H1 (cell line): ENCODE measurements at places on chromosomes 4 and X.

GRCh38 chrX:67619253-67619652 lies 75.4 kb downstream of the AR start:
- no peak for DNase-seq

GRCh38 chr4:125836597-125837195 lies 521.9 kb downstream of the FAT4 start:
- DNase-seq = no peak

GRCh38 chrX:153886915-153887314 lies 942 bp upstream of the L1CAM start:
- DNase-seq = no peak

- DNase-seq = no peak
Observed at GRCh38 chrX:136076942-136077341, 70.4 kb upstream of the FHL1 start.

- DNase-seq = no peak
Observed at GRCh38 chrX:147646949-147647723, 264.6 kb upstream of the FMR1 start.

GRCh38 chr4:36054694-36055422 lies 189.5 kb downstream of the ARAP2 start:
- no peak for DNase-seq

- peak; percentile 58 for DNase-seq
Observed at GRCh38 chr4:184807797-184808712, 17.7 kb downstream of the ACSL1 start.

DNA sequence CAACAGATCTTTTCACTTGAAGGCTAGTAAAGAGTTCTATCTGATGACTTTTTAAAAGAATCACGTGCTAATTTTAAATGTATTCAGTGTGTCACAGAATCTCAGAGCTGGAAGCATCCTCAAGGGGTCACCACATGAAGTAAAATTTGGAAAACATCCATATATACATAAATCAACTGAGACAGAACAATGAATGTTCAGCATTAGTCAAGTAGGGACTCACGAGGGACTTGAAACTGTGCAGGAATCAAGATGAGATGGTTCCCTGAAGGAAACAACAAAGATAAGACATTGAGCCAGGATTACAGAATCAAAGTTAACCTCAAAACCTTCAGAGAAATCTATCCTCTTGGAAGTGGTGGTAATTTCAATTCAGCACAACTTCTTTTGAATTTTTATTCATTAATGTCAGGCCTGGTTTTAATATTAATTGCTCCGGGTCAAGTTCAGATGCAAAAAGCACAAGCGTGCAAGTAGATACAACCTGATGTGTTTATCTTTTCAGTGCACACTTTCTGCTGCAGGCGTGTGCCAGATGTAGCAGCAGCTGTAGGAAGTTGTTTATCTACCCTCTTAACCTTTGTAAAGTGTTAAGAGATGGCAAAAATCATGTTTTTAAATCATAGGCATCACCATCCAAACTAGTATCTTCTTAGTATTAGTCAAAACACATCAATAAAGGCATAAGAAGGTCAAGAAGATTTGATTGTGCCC lies 87.7 kb upstream of the SRD5A3 start:
- no peak for DNase-seq

DNA sequence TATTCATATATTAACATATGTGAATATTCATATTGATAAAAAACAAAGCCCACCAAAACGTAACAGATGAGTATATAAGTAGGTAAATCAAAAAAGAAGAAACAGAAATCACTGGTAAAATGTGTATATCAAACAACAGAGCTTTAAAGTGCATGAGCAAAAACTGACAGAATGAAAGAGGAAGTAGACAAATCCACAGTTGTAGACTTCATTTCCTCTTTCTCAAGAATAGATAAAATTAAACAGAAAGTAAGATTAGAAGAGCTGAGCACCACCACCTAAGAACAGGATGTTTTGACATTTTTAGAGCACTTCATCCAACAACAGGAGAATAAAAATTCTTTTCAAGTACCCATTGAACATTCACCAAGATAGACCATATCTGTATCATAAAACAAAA lies 64.6 kb downstream of the CNKSR2 start:
- no peak for DNase-seq

GRCh38 chr4:159018062-159018629 lies 84.7 kb upstream of the RAPGEF2 start:
- DNase-seq = no peak

GRCh38 chrX:12138361-12139313 lies at the start of gene FRMPD4:
Gene FRMPD4, plus strand, starts transcription at chrX:12138473. Its CDS starts 499 bp downstream, at chrX:12138972.
- no peak for DNase-seq

DNA sequence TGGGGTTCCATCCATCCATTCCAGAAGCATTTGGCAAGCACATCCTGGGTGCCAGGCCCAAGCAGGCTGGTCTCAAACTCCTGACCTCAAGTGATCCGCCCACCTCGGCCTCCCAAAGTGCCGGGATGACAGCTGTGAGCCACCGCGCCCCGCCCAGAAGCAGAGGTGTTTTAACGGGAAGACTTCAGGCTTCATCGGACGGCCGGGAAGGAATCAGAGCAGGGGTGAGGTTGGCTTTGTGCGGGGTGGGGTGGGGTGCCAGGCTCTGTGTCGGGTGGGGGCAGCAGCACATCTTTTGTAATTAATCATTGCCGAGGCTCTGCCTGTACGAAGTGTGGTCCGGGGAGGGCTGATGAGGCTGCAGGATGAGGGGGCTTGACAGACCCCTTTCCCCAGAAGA lies 5.1 kb upstream of the SLC25A6 start:
- DNase-seq = no peak

- no peak for DNase-seq
Observed at GRCh38 chr4:23851464-23851863, 38.4 kb downstream of the PPARGC1A start.

DNA sequence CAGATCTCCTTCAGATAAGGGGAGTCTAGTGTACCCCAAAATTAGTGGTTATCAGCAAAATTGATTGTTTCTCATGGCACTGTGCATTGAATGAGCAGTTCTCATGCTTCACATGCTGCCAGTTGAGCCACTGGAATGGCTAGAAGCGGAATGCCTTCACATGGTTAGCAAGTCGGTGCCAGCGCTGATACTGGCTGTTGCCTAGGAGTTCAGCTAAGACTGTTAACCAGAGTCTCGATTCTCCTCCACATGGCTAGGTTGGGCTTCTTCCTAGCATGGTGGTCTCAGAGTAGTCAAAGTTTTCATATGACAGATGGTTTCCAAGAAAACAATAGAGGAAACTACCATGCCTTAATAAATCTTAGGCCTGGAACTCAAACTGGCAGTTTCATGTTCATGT lies 12.2 kb downstream of the ANTXR2 start:
- no peak for DNase-seq

- DNase-seq = peak; percentile 84
Observed at GRCh38 chr4:114598191-114599121, at the start of gene UGT8. Gene UGT8, plus strand, starts transcription at chr4:114598807. Its CDS starts 24,074 bp downstream, at chr4:114622881.

DNA sequence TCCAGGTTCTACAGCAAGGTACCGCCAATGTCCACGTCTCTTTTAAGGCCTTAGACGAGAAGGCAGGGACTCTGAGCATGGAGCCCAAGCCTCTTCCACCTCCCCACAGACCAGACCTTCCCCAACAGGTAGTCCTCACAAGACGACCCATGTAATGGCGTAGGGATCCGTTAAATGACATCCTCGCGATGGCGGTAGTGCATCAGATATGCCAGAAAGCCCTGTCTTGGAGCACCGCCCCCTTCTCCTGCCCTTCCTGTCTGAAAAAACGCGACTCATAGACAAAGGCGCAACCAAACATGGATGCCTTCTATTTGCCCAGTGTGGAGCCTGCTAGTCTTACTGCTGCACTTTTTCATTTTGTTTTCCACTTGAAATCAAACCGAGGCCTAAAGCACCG lies 185.4 kb downstream of the OR13H1 start:
- DNase-seq = no peak

DNA sequence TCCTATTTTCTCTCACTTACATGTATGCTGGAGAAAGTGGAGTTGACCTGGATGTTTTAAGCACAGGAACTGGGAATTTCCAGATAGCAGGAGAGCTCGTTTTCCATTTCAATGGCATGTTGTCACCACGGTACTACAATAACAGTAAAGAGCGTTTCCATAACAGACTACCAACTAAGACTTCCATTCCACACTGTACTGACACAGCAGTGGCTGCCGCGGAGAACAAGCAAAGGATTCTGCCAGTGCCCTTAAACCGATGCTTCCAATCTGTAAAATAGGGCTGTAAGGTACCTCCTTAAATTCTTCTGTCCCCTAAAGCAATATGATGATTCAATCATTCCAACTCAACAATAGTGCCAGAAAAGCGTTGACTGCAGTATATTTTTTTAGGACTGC lies 143.9 kb downstream of the KLHL13 start:
- DNase-seq = no peak

- DNase-seq = no peak
Observed at GRCh38 chr4:155468282-155468681, 91.5 kb upstream of the MAP9 start.

- DNase-seq = no peak
Observed at GRCh38 chr4:114728426-114728825, 129.8 kb downstream of the UGT8 start.

GRCh38 chr4:106036848-106037247 lies 141.6 kb downstream of the NPNT start:
- DNase-seq = no peak

GRCh38 chr4:83252782-83253405 lies 31.7 kb downstream of the COQ2 start:
- DNase-seq = peak; percentile 79

DNA sequence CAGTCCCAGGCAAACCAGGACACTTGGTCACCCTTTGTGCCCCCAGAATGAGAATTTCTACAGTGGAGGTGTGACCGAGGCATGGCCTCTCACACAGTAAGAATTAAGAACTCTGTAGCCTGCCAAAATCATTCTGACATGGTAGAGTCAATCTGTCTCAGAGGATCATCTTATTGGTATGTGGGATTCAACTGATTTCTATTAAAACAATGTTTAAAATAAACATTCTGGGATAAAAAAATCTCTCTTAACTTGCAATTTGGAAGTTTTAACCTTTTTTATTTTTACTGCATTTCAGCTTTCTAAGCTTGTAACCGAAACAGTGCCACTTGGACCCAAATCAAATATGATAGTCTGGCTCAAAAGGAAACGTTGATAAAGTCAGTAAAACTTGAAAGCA lies 165.4 kb upstream of the LDB2 start:
- no peak for DNase-seq

DNA sequence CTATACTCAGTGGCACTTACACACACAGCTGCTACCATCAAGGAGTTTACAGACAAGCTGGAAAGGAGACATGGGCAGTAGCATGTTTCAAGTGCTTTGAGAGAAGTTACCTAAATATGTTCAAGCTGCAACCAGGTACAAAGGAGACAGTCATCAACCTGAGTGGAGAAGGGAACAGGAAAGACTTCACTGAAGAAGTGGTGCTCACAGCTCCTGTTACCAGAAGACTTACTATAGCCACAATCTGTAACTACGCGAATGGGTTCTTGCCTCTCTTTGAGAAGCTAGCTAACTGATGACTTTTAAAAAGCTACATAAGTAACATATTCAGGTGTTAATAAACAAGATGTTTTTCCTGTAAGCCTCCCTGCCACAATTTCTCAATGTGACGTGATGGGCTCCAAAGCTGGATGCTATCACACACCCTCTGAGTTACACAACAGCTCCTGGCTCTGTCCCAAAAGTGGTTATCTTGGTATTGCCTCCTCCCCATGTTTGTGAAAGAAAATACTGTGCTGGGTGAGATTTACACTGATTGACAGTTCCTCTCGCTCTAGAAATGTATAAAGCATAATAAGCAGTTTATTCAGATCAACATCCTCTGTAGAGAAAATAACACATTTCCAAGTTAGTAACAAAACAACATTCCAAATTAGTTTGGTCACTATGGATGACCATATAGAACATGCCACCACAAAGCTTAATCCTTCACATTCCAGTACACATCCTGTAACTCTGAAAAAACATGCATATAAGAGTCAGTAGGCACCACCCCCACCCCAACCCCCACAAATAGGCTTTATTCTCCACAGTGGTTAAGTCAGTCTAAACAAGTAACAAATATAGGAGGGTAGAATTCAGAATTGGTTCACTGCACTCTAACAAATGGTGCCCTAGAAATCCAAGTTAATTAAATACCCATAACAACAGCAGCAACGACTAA lies 81.8 kb downstream of the FRYL start:
- no peak for DNase-seq

GRCh38 chr4:10032625-10033024 lies 11.3 kb upstream of the SLC2A9 start:
- no peak for DNase-seq

DNA sequence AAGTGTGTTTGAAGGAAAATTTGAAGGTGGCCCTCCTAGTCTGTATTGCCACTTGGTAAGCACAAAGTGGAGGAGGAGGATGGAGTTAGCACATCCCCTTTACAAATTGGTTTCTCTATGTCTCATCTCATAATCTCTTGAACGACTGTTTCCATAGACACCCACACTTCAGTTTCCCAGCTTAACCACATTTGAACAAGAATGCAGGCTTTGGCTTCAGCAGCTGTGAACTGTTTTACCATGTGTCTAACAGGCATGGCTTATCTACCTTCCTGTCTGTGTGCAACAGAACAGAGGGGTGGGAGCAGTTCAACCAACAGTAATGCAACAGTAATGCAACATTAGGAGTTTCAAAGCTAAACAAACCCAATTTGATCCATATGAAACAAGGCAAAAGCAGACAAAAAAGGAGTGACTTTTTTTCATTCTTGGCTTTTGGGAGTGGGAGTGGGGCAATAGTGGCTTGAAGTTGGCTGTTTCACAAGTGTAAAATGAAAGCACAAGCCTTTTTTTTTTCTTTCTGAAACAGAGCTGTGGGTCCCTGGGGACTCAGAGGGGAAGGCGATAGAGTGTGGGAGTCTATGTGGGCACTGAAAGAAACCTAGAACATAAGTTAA lies 108.0 kb downstream of the ITM2A start:
- DNase-seq = no peak

DNA sequence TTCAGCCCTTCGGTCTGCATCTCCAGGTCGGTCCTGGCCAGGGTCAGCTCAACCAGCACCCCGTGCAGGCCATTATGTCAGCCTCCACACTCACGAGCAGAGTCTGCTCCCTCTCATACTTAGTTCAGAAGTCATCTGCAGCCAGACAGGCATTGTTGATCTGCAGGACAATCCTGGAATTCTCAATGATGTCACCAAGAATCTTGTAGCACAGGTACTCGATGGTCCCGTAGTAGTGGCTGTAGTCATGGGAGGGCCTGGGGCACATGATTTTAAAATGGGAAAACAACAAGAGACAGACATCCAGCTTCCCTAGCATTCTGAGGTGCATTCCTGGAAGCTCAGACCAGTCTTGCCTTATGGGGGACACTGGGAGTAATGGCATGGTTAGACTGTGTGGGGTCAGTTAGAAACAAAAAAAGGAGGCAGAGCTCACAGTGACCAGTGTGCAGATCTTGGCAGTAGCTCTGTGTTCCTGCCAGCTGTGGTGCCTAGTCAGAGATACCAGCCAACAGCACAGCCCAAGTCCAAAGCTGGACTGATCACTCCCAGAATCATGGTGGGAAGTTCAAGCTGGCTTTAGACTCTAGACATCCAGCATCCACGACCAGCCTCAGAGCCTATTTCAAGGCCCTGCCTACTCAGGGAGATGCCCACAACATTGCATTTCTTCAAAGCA lies 31.9 kb downstream of the LRIT3 start:
- no peak for DNase-seq
